ENCODE measurements at places on chromosomes 1 and 21.

- DNase-seq: no peak
Measured at GRCh38 chr1:231206856-231207255, 34.2 kb upstream of the GNPAT start.

GRCh38 chr1:182731852-182732575 lies 47.6 kb upstream of the RGS8 start:
- no peak for DNase-seq

DNA sequence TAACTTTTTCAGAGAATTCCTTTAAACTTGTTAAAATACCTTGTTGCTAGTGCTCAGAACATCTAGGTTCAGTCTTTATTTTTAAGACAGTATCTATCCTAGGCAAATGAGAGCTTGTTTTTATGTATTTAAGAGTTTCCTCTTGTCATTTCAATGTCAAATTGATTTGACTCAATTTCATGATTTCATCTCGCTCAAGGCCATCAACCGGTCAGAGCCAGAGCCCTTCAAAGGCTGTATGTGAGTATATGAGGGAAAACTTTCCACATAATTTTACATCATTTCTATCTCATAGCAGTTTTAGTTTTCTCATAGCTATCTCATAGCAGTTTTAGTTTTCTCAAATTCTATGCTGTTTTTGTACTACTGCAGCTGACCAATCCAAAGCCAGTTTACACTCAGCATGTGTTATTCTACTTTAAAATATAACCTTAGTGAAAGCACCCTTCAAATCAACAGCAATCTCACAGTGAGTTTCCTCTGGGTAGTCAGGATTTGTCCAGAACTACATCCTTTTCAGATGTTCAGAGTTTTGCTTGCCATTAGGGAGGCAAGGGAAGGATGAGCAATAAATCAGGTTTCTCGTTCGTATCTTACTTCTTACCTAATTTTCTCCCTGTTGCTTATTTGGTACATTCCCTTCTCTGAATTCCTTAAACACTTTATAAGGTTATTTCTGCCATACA lies 12.7 kb downstream of the HNRNPU start:
- no peak for DNase-seq

DNA sequence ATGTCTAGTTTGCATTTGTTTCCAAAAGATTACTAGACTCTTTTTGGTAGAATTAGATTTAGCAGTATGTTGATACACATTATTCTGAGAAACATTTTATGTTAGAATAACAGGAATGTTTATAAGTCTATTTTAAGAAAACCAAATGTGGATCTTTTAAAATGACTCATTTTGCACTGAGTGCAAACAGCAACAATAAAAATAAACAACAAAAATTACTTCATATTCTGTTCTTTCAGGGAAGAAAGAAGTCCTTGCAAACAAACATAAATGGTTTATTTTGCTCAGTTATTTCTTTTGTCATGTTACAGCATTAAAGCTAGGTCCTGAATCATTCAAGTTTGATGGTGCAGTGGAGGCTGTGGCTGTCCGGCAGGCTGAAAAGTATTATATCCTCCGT lies 106.8 kb upstream of the TENT5C start:
- DNase-seq: no peak

- DNase-seq: no peak
Measured at GRCh38 chr1:209045331-209046057, 538.0 kb upstream of the CAMK1G start.

DNA sequence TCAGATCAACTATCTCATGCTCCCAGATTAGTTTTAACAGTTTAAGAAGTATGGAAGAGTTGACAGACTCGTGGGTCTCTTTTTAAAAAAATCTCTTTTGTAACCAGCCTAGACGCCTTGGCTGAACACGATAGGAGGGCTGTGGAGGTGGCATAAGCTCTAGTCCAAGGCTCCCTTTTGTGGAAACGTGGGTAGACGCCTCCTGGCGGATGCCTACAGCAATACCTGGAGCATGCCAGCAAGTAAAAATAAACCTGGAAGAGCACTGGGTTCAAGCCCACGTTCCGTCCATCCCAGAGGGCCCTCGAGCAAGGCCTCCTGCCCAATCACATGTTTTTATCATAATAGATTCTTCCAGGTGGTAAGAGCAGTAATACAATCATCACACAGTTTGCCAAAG lies 87.9 kb downstream of the RGS7 start:
- DNase-seq: no peak

Data from liver (tissue), 10 donors.